ENCODE measurements at places on chromosomes 11 and 22. TPM values are rescaled to one million over a fixed set of nuclear protein-coding genes. Genes with fewer than 3 reads are reported as not detected.

Gene GAL
- not detected for total RNA-seq

Gene JAML
- not detected for total RNA-seq

Gene CHRDL2
- total RNA-seq = not detected

Gene TTC38
- 28.2 TPM for total RNA-seq

Gene LDHAL6A
- total RNA-seq = not detected

Gene PANX3
- total RNA-seq = not detected

Gene C11orf52
- 11.8 TPM for total RNA-seq

Gene TEX12
- not detected for total RNA-seq

Gene NPTXR
- total RNA-seq = 5.6 TPM

Gene GGTLC2
- total RNA-seq = not detected

Gene FAM76B
- 13.1 TPM for total RNA-seq

Gene MPEG1
- total RNA-seq = not detected

Gene C11orf65
- total RNA-seq = 11.0 TPM

Gene BRSK2
- 9.2 TPM for total RNA-seq

Gene DEUP1
- total RNA-seq = not detected

Gene EIF4G2
- total RNA-seq = 592 TPM

Gene MRGPRE
- total RNA-seq = not detected

Gene TRIM6
- total RNA-seq = not detected

Gene RIBC2
- 0.49 TPM for total RNA-seq

Gene B4GALNT4
- total RNA-seq = 32.1 TPM

Gene DLG2
- total RNA-seq = 3.8 TPM

Gene ST14
- not detected for total RNA-seq

Gene DNAJB7
- not detected for total RNA-seq

Gene TMEM126B
- 124 TPM for total RNA-seq

Gene MMP7
- not detected for total RNA-seq

Gene CRYBA4
- total RNA-seq = not detected

Gene HPS5
- total RNA-seq = 26.4 TPM

Gene HBG2
- not detected for total RNA-seq

Gene SVIP
- 1.4 TPM for total RNA-seq

Gene PEX16
- total RNA-seq = 32.5 TPM

All from G401 (cell line).